AG20443 (cell line): ENCODE measurements at places on chromosomes 2 and 18.
A peak's percentile ranks its signal among the peaks of the same experiment; 100 is the strongest.

DNA sequence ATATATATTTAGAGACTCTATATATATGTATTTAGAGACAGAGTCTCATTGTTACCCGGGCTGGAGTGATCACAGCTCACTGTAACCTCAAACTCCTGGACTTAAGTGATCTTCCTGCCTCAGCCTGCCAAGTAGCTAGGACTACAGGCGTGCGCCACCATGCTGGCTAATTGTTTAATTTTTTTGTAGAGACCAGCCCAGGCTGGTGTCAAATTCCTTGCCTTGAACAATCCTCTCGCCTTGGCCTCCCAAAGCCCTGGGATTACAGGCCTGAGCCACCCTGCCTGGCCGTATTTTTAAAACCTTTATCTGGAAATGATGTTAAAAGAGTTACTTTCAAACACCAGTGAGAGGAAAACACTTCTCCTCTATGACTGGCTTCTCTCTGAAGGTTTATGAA is 30.9 kb upstream of the PGAP1 start:
- DNase-seq = no peak

DNA sequence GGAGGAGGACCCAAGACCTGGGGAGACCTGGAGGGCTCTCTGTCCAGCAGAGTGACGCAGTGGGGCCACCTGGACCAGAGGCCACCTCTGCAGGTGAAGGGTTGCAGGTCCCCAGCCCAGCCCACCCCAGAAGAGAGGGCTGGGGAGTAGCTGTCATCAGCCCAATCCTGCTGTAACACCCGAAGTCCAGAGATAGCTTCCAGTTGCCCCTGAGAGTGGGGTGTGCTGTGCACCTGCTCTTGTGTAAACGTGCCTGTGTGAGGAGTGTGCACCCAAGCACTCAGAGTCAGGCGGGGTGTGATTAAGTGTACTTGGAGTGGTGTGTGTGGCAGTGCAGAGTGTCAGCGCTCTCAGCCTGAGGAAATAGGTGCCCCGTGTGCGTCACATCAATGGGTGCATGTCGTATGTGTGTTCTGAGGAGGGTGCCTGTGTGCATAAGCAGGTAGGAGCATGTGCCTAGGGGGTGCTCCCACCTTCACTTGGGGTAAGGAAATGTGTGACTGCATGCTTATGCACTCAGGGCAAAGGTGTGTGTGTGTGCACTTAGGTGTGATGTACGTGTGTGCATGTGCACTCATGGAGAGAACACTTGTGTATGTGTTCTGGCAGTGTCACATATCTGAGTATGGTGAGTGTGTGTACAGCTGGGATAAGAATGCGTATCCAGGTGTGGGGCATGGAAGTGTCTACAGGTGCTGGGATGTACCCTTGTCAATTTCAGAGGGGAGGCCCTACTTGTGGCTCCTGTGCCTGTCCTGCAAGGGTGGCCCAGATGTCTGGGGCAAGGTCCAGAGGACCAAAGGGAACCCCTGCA is 672 bp downstream of the ATP6V1B1 start:
- no peak for DNase-seq

GRCh38 chr2:181041661-181042060 is 61.3 kb downstream of the UBE2E3 start:
- DNase-seq = no peak

DNA sequence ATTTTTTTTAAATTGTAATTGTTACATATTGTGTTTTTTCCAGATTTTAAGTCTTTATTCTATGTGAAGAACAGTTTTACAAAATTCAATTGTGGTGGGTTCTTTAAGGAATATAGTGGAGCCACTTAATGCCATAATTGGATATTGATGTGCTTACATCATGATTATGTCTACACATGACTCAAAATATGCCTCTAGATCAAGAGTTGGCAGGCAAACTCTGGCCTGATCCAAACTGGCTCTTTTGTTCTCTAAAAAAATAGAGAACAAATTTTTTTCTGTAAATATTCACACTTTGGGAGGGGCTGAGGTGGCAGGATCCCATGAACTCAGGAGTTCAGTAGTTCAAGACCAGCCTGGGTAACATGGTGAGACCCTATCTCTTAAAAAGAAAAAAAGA is 8.3 kb downstream of the EHBP1 start:
- no peak for DNase-seq

DNA sequence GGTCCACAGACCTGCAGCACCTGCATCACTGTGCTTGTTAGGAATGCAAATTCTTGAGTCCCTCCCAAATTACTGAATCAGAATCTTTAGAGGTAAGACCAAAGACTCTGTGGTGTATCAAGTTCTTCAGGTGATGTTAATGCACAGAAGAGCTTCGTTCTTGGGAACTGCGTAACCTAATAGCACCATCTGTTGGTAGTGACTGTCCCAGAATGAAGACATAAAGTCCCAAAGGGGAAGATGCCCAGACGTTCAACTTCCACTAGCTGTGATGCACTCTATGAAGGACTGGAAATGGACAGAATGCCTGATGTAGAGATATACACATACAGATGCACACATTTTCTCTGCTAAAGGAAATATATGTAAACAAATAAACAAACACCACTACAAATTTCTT is 576.0 kb downstream of the LRP1B start:
- no peak for DNase-seq

DNA sequence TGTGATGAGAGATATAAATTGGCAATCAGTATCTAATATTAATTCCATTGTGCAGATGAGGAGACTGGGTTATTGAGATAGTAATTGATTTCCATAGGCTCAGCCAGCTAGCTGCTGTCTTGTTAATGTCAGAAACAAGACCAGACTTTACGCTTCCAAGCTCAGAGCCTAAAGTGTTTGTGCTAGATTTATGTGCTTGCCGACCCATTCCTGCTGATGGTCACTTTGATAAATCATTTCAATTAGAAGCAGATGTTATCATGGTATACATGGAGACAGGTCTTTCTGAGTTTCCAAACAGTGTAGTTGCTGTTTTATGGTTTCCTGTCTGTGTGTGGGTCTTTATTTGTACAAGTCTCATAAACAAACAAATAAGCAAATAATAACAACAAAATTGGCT is 92.8 kb downstream of the AQP4 start:
- no peak for DNase-seq

GRCh38 chr2:128320192-128320905 is 1.7 kb upstream of the HS6ST1 start:
- DNase-seq = peak; percentile 5
